Osteoblast (primary cell): ENCODE measurements at places on chromosomes 4 and X. TPM values are rescaled to one million over a fixed set of nuclear protein-coding genes. Genes with fewer than 3 reads are reported as not detected.

Gene HSD17B13
- total RNA-seq = under 0.01 TPM in 2 replicates

Gene HMX1
- total RNA-seq = not detected in 2 replicates

DNA sequence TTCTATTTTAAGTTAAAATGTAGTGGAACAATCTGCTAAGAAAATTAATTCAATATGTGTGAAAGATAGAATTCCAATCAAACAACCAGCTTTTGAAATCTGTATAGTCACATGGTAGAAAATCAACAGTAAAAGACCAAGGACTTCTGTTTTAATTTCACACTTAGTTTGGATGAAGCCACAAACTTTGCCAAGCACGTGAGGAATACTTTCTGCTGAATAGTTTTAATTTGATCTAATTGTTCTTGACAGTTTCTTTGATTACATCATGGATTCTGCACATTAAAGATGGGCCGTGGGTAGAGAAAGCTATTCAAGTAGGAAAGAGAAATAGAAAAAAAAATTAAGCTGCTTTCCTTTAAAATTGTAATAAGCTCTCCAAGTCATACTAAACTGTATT lies 137.9 kb upstream of the FAM241A start:
- DNase-seq = no peak
- H3K36me3 ChIP-seq = no peaks in the 10 kb centered on the region
- no peak overlapping the region for H3K4me3 ChIP-seq
- no peak overlapping the region for H3K27ac ChIP-seq
- no peaks in the 10 kb centered on the region for H3K27me3 ChIP-seq

GRCh38 chrX:145825896-145826295 lies 8.3 kb downstream of the SLITRK2 start:
- no peak for DNase-seq
- no peaks in the 10 kb centered on the region for H3K36me3 ChIP-seq
- H3K4me1 ChIP-seq = no peaks in the 10 kb centered on the region
- no peak overlapping the region for H3K4me3 ChIP-seq

- DNase-seq = peak; percentile 94
- peak overlapping the region; percentile 81 for H3K27ac ChIP-seq
- peak overlapping the region; percentile 89 for H3K4me3 ChIP-seq
- H3K4me1 ChIP-seq = peaks cover 13% of the 10 kb centered on the region
These were observed 770 bp downstream of the SMAD1 start for GRCh38 chr4:145482209-145483037.

- H3K36me3 ChIP-seq = no peaks in the 10 kb centered on the region
- no peak for DNase-seq
- no peak overlapping the region for H3K27ac ChIP-seq
- H3K4me1 ChIP-seq = peaks cover 23% of the 10 kb centered on the region
- no peak overlapping the region for H3K4me3 ChIP-seq
These were observed 177.7 kb downstream of the RAPGEF2 start for GRCh38 chr4:159280442-159281172.

DNA sequence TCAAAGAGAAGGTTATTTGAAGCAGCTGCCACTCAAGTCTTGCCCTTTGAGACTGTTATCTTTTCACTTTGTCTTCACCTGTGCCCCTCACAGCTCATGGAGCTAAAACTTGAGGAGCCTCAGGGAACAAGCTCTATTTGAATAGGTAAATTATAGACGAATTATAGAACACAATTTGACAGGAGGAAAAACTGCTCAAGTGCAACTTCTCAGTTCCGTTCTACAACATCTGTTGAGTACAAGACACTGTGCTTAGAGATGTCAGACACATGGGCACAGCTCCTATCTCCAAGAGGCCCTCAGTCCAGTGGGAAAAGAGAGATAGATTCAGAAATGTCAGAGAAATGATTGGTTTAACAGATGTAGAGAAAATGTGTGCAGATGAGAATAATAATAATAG lies 5.1 kb downstream of the PPP1R2C start:
- no peak for DNase-seq
- no peaks in the 10 kb centered on the region for H3K4me1 ChIP-seq
- H3K4me3 ChIP-seq = no peak overlapping the region
- H3K27me3 ChIP-seq = no peaks in the 10 kb centered on the region
